ENCODE measurements at places on chromosomes 2 and 18.

DNA sequence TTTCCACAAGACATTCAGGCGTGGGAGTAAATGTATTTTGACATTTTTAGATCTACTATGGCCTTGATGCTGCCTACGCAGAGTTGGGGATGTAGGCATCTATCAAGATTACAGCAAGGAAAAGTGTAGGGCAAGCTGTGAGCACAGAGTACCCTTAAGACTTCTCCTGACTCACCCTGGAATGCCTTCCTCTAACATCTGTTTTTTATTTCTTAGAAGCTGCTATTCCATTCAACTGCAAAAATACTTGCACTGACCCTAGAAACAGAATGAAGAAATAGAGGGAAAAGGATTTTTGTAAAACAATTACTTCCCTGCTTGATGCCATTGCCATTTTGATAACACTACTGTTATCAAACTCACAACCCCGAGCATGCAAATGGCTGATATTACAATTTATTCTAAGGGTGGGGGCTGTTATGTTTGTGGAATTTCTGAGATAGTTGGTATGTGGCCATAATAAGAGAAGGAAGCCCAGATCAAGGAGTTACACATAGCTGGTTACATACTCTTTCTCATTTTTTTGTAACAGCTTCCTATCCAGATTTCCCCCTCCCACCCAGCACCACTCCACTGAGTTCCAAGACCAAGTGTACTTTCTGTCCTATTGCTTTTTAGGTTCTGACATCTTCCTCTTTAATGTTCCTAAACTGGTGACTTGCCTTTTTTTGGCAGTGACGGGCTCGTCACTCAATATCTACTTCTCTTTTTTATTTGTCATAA lies 6.0 kb upstream of the ROCK1 start:
- DNase-seq = no peak

- DNase-seq = no peak
Measured at GRCh38 chr2:239820836-239821693, 204.1 kb downstream of the NDUFA10 start.

DNA sequence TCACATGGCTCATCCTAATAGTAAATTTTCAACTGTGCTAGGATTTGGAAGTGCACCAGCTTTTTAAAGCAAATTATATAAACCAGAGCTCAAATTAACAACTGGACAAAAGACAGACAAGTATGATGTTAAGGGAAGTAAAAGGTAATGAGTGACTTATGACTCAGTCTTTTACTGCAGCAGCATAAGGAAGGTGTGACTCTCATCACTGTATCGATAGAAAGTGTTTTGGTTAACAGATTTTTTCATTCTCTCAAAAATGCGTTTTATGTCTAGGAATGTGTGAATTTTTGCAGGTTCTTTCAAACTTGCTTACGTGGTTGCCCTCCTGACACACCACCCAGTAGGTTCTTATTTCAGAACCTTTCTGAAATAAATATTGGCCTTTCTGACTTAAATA lies 244.2 kb upstream of the BOD1L2 start:
- DNase-seq = no peak

DNA sequence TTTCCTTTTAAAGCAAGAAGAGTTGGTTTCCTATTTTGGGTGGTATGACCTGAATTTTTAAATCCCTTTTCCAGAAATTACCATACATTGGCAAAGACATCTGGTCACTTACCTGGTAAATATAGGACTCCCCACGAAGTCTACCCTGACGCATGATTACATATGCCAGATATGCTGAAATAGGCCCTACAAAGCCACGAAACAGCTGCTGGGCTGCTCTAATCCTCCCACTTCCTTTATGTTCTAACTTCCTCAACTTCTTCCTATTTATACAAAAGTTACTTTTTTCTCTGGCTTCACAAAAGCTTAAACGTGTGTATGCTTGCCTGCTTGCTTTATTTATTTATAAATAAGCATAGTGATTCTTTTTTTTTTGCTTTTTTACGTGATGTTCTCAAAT lies 186.0 kb upstream of the EPHA4 start:
- DNase-seq = no peak

GRCh38 chr2:204289066-204289465 lies 256.2 kb upstream of the PARD3B start:
- DNase-seq = no peak

- DNase-seq = no peak
Measured at GRCh38 chr2:125227843-125228392, 1202.8 kb downstream of the CNTNAP5 start.

- no peak for DNase-seq
Measured at GRCh38 chr2:212249451-212249850, 289.2 kb downstream of the ERBB4 start.

GRCh38 chr2:86048383-86048701 lies 57.3 kb downstream of the POLR1A start:
- no peak for DNase-seq

DNA sequence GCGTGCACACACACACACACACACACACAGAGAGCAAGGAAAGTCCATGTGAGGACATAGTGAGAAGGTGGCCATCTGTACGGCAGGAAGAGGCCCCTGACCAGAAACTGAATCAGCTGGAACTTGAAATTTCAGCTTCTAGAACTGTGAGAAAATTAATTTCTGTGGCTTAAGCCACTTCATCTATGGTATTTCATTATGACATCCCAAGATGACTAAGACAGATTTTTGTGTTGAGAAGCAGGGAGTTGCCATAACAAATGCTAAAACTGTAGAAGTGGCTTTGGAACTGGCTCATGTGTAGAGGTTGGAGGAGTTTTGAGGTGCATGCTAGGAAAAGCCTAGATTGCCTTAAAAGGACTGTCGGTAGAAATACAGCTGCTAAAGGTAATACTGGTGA lies 63.4 kb upstream of the ZBTB7C start:
- DNase-seq = no peak

DNA sequence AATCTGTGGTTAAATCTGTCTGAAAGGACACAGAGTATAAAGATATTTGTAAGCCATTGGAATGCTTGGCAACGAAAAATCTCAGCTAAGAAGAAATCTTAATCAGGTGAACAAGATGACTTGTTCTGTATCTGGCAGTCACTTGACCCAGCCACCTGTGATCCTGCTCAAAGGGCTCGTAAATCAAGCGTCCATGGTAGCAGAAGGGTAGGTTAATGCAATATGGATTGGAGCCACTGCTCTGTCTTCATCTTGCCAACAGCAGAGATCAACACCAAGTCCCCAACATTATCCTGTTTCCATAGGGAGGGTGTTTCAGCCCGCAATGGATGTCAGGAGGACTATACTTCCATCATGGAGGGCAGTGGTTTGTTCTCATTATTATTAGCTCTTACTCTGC lies 378.4 kb downstream of the CDH7 start:
- DNase-seq = no peak

DNA sequence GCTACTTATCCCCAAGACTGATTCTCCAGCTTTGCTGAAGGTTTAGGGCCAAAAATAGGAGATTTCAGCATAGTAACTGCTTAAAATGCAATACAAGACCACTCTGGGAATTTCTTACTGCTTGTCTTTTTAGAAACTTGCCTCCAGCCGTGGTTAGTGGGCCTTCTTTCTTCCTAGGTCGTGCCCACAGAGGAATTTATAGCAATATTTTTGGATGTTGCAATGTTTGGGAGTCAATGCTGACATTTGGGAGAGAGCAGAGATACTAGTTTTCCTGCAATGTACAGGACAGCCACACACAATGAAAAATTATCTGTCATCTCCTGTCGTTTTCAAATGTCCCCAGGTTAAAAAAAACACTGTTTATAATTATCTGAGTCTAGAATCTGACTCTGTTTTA lies 25.6 kb upstream of the CERS6 start:
- DNase-seq = no peak

DNA sequence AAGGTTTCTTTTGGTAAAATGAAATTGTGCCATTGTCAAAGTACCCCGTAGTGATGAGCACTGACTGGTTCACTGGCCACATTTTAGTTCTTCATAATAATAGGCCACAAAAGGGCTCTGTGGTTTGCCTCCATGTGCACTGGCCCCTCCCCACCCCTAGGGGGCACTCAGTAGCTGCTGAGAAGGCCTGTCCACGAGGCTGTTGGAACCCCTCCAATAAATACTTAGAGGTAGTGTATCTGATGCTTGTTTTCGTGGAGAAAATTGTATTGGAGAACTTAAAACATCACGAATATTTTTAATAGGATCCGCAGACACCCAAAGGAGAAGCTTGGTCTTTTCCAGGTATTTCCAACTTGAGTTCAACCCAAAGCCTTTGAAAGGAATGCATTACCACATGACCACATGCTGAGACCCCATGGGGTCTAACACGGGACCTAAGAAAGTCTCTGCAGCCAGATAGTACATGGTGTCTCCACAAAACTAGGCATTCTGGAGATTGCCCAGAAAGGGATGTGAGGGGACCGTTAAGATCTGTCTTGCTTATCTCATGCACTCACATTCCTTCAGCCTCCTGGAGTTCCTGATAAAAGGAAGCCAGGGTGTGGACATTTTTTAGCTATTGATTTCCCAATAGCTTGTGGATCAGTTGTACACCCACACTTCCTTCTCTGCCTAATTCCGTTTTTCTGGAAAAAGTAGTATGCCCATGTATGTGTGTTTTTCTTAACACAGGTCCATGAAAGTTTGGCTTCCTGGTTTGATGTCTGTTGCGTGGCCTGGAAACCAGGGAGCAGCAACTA lies 28.5 kb upstream of the NOSTRIN start:
- no peak for DNase-seq

GRCh38 chr2:71253476-71253875 lies 26.6 kb upstream of the PAIP2B start:
- DNase-seq = no peak

DNA sequence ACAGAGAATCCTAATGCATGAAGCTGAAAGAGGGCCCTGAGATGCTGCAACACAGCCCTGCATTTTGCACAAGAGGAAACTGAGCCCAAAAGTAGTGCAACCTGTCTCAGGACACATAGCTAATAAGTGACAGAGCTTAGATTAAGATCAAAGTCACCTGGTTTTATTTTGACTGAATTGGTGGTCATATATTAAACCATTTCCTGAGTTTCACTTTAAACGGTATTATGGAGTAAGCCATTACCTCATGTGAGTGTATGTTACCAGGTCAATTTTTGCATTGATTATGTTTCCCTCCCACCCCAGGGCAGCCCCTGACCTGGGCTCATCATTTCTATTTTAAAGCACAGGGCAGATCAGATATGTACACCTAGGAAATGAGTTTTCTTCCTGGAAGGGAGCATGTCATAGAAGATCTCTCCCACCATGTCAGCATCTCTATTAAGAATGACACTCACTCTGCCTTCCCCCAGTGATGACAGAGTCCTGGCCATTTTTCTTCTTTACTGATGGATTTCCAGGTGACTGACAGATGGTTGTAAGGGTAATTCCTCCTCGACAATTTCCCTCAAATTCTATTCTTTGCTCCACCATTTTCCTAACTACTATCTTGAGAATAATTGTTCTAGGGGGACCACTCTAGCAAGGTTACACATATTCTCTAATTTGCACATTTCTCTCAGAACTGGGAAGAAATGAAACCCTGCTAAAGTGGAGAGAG lies 441.3 kb upstream of the SLC14A2 start:
- no peak for DNase-seq

DNA sequence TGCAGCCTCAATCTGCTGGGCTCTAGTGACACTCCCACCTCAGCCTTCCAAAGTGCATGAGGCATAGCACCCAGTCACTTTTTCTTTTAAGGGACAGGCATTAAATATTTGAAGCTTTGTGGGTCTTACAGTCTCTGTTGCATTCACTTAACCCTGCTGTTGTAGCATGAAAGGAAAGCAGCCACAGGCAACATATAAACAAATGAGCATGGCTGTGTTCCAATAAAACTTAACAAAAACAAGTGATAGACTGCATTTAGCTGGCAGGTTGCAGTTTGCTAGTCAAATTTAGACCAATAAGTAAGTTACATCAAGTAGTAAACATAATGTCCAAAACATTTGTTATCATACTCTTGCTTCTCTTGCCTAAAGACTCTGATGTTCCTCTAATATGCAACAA lies 297.3 kb upstream of the MMADHC start:
- no peak for DNase-seq

DNA sequence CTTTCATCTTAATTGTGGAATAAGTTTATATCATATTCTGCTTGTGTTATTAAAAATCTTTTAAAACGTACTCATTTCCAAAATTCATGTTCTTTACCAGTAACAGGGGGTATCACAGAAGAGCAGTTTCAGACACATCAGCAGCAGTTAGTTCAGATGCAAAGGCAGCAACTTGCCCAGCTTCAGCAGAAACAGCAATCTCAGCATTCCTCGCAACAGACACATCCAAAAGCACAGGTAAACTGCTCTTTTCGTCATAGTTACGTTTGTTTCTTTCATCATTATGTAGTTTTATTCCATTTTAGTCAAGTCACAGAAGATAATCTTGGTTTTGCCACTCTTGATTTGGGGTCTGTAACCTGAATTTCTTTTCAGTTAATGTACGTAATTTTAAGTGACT lies 93.5 kb upstream of the KIF5C start:
- DNase-seq = no peak

GRCh38 chr18:77098538-77099174 lies 33.9 kb downstream of the MBP start:
- no peak for DNase-seq

DNA sequence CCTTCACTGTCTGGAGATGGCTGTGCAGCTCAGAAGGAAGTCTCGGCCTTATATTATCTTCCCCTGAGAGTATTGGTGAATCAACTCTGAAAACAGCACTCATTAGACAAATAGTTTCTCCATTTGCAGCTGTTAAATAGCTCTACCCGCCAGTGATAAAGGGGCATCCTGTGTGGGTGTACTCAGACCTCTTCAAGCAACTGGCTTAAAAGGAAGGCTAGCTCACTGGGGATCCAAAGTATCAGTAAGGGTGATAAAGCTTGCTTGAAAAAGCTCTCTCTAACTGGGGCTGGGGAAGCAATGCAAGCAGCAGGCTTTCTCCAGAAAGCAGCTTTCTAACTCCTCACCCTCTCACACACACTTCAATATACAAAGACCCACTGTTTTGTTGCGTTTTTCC lies 64.9 kb upstream of the PSMD14 start:
- peak; percentile 16 for DNase-seq

Data from CD4-positive, alpha-beta memory T cell (primary cell).